ENCODE measurements at places on chromosomes 6 and 20.

DNA sequence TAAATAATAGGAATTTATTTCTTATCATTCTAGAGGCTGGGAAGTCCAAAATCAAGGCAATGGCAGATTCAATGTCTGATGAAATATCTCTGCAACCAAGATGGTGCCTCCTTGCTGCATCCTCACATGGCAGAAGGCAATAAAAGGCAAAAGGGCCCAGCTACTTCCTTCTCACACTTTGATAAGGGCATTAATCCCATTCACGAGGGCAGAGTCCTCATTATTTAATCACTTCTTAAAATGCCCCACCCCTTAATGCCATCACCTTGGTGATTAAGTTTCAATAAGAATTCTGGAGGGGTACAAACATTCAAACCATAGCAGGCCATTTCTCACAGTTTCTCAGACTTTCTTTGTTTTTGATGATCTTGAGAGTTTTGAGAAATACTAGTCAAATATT, 145.8 kb upstream of the TSHZ2 start:
- no peak for DNase-seq

DNA sequence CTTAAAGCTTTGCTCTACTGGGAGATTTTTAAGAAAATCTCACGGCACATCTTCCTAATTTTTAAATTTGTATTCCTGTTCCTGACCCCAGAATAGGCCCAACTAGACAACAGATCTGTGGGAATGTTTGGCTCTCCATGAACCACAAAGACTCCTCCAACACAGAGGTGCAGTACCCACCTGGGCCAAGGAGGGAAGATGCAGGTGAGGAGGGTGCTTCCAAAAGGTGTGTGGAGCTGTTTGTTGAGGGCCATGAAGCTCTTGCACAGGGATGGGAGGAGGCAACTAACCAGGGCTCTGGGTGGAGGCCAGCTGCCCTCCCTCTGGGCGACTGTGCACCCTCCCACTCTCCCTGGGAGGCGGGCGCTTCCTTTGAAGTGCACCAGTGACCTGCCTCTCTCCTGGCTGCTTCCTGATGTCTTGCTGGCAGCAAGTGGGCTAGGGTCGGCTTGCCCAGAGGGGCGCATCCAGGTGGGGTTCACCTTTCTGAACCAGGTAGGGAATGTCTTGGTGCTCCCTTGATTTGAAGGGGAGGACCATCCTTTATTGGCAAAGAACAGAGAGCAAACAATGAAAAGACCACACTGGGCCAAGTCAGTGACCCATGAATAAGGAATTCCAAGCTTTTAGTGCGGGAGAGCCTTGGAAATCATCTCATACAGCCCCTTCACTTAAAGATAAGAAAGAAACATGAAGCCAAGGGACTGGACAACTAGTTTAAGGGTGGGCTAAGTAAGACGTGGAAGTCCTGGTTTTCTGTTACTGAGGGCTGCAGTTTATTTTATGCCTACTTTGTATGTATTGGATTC, 76.0 kb downstream of the ANKRD6 start:
- no peak for DNase-seq

DNA sequence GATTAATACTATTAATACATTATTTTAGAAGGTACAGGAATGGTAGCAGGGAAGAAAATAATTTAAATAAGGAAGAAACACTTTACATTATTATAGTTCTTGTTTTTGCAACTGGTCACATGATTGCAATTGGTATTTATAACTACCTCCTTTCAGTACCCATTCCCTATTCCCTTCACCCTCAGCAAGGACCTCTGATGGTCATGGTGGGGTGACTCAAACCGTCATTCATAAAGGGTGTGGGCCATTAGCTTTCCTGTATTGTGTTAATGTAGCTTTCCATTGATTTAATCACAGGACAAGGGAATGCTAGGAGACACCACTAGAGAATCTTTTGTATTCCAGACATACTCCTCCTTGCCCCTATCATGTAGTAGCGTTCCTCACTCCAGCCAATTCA, 47.2 kb upstream of the TMEM244 start:
- no peak for DNase-seq

- DNase-seq = no peak
These were observed 236.8 kb upstream of the RREB1 start for GRCh38 chr6:6870921-6871320.

- DNase-seq = no peak
These were observed 120.7 kb downstream of the EDN3 start for GRCh38 chr20:59421089-59421488.

- DNase-seq = no peak
These were observed 496.0 kb upstream of the MARCKS start for GRCh38 chr6:113361014-113361645.

DNA sequence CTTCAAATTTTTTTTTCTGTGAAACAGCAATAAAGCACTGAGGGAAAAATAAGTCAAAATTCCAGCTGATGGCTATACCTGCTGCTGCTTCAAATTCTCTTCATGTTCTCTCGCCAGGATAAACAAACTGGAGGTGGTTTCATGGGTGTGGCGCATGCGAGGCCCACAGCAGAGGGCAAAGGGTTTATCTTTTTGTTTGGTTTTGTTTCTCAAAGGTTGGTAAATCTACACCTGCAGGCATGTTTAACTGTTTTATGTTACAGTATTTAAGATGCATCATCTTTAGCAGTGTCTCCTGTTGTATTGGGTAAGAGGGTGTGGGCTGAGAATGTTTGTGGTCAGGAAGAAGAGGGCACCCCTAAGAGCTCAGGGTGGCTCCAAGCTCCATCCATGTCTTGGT, 342.2 kb downstream of the CDH26 start:
- no peak for DNase-seq

DNA sequence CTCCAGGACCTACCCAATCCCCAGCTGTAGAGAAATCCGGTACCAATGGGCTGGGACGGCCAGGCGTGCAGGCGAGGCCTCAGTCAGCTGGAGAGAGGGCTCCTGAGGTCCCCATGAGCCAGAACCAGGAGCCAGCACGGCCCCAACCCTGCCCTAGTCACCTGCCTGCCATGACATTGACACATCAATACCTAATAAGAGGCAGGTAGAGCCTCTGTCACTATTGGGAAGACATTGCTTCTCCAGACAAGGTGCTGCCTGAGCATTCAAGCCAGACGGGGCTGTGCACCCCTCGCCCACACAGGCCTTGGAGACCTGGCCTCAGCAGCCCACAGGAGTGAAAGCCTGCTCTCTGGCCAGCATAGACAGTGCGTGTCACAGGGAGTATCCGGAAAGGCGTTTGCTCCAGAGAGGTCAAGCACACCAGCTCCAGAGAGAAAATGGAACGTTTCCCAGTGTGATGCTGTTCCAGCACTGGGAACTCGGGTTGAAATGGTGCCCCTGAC, 3.5 kb downstream of the DLL1 start:
- DNase-seq = no peak

- DNase-seq = no peak
These were observed 28.6 kb upstream of the SLC52A3 start for GRCh38 chr20:796921-797320.

DNA sequence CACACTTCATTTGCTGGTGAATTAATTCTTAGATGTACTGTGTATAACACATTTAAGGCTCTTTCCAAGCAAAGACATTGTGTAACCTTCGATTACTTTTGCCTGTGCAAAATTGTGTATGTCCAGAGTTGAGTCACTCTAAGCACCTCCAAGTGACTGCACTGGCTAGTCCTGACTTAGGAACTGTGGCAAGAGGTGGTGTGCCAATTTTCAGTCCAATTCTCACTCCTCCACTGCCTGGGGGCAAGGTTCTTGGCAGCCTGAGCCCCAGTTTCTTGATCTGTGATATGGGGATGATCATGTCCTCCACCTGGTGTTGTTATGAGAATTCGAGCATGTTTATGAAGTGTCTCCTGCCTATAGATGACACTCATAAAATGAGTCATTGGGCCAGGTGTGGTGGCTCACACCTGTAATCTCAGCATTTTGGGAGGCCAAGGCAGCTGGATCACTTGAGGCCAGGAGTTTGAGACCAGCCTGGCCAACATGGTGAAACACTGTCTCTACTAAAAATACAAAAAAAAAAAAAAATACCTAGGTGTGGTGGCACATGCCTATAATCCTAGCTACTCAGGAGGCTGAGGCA, 105.3 kb upstream of the CDYL start:
- no peak for DNase-seq

- DNase-seq = no peak
These were observed 193.1 kb downstream of the NRN1 start for GRCh38 chr6:5813625-5814027.

DNA sequence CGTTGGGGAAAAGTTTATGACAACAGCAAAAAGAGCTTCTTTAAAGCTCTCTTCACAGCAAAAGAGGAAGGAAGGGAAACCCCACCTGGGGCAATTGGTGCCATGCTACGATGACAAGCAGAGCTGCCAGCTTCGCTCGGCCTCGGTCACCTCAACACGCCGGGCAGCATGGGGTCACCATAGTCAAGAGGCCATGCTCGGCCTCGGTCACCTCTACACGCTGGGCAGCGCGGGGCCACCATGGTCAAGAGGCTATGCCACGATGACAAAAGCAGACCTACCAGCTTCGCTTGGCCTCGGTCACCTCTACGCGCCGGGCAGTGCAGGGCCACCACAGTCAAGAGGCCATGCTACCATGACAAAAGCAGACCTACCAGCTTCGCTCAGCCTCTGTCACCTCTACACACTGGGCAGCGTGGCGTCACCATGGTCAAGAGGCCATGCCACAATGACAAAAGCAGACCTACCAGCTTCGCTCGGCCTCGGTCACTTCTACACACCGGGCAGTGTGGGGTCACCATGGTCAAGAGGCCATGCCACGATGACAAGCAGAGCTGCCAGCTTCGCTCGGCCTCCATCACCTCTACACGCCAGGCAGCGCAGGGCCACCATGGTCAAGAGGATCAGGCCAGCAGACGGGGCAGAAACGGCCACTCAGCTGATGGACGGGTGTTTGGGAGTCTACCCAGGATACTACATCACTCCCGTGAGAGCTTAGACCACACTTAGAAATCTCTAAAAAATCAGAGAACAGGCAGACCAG, 12.1 kb downstream of the APMAP start:
- no peak for DNase-seq

DNA sequence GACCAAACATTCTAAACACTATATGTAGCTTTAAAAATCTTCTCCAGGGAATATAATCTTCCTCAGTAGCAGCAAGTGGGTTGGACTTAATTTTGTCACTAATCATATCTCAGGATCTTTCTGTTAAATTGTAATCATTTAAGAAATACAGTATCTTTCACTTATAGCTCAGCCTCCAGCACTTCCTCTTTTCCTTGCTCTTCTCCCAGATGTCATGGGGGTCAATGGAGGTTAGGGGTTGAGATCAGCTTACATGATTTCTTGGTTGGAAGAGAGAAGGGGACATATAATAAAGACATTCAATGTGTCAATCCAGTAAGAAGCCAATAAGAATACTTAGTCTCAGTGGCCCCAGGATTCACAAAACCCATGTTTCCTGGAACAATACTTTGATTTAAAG, 15.7 kb upstream of the REPS1 start:
- DNase-seq = no peak

DNA sequence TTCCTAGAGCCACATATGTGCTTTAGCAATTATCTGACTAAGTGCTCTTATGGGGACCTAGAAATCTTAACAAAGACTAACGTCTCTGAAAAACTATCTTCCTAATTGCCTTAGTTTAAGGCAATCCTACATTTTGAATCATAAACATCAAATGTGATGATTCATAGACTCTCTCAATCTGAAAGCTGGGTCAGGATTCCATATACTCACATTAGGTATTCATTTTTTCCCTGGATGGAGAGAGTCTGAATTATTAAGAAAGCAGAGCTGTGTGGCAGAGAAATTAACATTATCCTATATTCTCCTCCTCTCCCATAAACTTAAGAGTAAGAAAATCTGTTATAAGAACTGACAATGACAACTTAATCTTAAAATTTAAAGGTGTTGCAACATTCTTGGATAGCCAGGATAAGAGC, 1.6 kb upstream of the PRL start:
- DNase-seq = no peak

- no peak for DNase-seq
These were observed 12.6 kb downstream of the ID4 start for GRCh38 chr6:19849755-19850154.

DNA sequence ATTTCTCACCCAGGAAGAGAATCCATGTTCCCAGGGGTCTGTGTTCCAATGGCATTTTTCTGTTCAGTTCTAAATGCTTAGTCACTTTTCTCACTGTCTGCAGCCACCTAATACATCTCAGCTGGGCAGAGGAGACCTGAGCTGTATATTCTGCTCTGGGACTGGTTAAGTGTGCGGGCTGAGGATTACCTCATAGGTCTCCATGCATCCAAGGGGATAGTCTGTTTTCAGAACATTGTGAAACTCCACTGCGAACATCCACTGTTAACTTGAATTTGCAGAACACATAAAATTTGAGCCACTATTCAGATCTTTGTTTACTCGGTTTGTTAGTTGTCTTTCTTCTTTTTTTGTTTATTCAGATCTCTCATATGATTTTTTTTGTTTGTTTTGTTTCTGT, 947.1 kb downstream of the TFAP2A start:
- no peak for DNase-seq

DNA sequence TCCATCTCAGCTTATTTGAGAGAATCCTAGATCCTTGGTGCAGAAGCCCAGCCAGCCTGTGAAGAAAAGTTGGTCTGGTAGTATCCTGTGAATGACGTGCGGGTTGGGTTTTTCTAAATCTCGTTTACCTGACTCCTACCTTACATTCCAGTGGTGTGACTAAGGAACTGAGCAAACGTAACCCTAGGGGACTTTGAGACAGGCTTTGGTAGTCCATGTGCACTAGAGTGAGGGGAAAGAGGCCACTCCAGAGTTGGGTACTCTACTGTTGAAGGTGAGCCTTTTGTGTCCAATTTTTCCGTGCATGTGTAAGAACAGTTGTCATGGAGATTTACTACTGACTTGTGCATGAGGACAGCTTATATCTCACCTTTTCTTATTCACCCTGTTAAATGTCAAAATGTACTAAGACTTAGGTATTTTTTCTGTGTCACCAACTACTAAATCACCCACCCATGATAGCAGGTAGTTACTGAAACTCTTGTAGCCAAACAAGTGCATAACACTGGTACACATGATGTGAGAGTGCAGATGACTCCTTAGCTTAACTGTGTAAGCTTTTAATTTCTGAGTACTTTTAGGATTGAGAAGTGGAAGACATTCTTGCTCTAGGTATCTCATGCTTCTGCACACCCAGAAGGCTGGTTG, 26.3 kb upstream of the PLCG1 start:
- DNase-seq = no peak

- DNase-seq = no peak
These were observed 76.1 kb upstream of the HSF2 start for GRCh38 chr6:122323361-122323760.

DNA sequence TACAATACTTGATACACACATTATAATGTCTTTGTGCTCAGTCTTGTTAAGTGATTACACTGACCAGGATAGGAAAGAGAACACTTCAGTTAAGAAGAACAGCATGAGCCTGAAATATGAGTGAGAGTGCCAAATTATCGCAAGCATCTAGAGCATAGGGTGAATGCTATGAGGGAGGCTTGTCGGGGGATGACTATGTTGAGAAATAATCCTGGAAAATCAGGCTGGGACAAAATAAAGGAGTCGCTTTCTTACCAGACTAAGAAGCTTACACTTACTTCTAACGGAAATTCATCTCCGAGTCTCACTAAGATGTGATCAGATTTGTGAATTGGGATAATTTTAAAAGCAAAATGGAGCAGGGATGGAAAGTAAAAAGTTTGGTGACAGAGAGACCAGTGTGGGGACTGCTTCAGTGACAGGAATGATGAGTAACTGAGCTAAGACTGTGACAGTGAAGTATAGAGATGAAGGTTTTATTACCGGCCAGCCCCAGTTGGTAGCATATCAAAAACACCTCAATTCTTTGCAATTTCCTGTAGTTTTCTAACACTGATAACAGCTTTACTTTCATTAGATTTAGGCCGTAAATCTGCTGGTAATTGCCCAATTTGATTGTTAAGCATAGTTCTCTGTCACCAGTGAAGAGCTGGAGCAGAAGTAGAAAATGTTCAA, 48.4 kb upstream of the DEFB112 start:
- DNase-seq = no peak
